Neural progenitor cell (in vitro differentiated cells): ENCODE measurements at places on chromosomes 3 and 15. TPM values are rescaled to one million over a fixed set of nuclear protein-coding genes. Genes with fewer than 3 reads are reported as not detected.

SAMD7 gene
- total RNA-seq = not detected in 2 replicates

- no peak for DNase-seq
Measured at GRCh38 chr3:33773637-33774036, 24.8 kb upstream of the PDCD6IP start.

GPR27 gene
- total RNA-seq = 18.3 and 19.4 TPM in 2 replicates

SPTSSB gene
- total RNA-seq = 1.1 and 1.2 TPM in 2 replicates

GRCh38 chr3:69844706-69845105 lies 105.4 kb downstream of the MITF start:
- no peak for DNase-seq

CSPG4 gene
- total RNA-seq = 0.07 and 0.37 TPM in 2 replicates
